Left colon (tissue), 2 donors: ENCODE measurements at places on chromosomes 16 and 17. TPM values are rescaled to one million over a fixed set of nuclear protein-coding genes. Genes with fewer than 3 reads are reported as not detected.

DNA sequence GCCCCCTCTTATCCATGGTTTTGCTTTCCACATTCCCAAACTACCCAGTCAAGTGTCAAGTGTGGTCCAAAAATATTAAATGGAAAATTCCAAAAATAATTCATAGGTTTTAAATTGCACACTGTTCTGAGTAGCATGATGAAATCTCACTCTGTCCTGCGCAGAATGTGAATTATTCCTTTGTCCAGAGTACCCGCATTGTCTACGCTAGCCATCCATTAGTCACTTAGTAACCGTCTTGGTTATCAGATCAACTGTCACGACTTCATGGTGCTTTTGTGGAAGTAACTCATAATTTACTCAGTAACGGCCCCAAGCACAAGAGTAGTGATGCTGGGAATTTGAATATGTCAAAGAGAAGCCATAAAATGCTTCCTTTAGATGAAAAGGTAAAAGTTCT, 94.9 kb downstream of the SLC39A11 start:
- no peak for DNase-seq

DNA sequence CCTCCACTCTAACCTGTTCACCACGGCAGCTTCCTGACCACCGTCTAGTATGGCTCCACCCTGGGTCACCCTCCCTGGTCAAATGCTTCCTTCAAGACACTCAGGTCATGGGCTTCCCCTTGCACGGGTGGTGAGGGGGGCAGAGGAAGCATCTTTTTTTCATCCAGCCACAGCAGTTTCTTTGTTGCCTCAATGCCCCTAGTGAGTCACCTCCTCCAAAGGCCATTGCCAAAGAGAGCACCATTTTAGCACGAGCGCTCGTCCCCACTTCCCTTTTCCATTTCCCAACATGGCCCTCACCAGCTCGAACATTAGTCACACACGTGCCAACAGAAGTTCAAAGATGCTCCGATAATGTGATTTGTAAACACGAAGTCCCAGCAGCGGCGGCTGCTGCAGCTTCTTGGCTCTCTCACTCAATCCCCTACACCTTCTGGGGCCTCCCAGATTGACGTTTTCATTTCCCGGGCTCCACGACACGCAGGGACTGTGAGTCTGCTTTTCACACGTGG, 134.6 kb downstream of the GAS7 start:
- DNase-seq: no peak

Gene GAN
- total RNA-seq: 16.7 TPM

DNA sequence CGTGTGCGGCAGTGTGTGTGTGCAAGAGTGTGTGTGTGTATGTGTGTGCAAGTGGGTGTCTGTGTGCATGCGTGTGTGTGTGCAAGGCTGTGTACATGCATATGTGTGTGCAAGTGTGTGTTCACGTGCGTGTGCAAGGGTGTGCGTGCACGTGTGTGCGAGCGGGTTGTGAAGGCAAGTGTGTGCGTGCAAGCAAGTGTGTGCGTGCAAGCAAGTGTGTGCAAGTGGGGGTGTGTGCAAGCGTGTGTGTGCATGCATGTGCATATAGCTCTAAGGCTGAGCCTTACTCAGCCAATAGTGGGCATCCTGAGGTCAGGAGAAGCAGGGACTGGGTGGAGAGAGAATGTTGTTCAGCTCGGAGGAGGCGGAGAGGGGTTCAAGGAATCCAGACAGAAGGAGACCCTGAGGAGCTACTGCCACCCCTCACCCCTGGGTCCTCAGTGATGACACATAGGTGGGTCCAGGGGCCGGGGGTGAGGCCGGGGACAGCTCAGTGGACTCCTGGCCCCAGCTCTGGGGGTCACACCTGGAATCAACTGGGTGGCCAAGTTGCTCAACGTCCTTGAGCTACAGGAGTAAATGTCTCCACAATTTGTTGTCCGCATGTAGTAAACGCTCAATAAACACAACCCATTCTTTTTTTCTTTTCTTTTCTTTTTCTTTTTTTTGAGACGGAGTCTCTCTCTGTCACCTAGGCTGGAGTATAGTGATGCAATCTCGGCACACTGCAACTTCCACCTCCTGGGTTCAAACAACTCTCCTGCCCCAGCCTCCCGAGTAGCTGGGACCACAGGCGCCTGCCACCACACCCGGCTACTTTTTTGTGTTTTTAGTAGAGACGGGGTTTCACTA, 1.8 kb downstream of the PRR29 start:
- DNase-seq: no peak
